ENCODE measurements at places on chromosomes 16 and 17. TPM values are rescaled to one million over a fixed set of nuclear protein-coding genes. Genes with fewer than 3 reads are reported as not detected.
A peak's percentile ranks its signal among the peaks of the same experiment; 100 is the strongest.

CD300LD gene
- not detected for total RNA-seq

VTN gene
- 0.34 TPM for total RNA-seq

STH gene
- total RNA-seq, result not detected

DNA sequence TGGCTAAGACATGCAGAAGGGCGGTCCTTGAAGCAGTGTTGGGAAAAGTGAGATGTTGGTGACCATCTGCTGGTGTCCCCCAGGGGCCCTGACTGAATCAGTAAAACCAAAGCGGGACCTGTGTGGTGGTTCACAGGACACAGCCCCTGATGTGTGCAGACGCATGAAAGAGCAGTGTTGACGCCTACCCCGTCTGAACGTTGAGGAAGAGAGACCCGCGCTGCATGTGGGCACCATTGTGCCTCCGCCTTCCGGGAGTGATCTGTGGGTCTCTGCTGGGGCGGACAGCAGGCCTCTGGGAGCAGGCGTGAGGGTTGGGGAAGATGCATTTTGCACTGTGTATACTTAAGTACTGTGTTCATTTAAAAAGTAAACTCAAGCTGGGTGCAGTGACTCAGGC is 31.6 kb downstream of the MGRN1 start:
- no peak for DNase-seq

DNA sequence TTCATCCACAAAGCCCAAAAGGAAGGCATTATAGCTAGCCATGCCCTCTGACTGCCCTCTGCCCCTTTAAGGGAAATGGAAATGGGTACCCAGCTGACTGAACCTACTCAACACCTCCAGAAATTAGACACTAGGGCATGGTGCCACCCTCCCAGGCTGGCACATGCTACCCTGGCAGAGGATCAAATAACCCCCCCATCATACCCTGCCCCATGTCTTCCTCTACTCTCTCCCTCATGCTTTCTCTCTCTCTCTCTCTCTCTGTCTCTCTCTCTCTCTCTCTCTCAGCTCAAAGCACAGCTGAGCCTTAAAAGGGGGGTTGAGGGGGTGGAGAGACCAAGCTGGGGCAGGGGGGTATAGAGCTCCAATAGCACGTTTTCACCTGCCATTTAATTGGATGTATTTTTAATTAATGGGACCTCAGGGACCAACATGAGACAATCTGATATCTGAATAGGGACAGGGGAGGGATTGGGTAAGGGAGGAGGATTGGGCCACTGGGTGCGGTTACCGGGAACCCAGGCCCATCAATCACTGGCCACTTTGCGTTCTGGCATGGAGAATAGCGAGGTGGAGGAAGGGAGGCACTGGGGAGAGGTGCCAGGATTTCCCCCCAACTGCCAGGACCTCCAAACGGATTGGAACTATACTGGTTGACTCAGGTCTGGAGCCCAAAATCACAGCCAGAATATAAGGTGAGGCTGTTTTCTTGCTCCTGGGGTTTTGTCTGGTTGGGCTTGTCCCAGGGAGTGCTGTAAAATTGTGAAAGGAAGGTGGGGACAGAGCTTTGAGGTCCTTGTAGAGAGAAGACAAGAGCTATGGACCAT is 57.8 kb downstream of the NEUROD2 start:
- no peak for DNase-seq

DNA sequence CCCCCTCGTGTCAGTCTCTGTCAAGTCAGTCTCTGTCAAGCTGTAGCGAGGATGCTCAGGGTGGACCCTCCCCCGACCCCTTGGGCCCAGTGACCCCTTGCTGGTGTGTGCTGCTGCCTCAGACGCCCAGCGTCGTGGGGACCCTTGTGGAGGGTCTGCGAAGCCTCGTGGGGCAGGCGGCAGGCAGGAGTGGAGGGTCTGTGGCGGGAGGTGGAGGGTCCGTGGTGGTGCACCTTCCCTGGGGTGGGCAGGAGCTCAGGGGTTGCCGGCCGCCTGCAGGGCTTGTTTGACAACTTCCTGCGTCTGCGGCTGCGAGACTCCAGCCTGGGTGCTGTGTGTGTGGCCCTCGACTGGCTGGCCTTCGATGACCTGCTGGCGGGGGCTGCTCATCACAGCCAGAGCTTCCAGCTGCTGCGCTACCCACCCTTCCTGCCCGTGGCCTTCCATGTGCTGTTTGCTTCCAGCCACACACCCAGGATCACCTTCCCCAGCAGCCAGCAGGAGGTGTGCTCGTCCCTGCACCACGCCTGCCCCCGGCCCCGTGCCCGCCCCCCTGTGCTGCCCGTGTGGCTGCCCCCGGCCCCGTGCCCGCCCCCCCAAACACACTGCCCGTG is 5.6 kb downstream of the GNG13 start:
- DNase-seq, result no peak

DNA sequence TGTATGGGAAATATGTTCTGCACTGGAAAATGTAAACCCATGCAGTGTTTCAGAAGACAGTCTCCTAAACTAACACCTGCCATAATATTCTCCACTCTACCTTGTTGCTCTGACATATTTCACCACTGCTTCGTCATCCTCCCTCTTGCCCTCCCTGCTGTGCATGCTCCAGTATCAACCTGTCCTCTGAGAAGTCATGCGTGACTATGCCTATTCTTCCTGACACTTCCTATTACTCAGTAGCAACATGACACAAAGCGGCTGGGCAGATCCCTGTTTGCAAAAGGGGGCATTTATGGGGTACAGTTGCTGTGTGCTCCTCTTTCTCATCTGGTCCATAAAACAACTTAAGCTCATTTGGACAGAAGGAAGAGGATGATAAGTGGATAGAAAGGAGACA is 805.6 kb upstream of the EEF2KMT start:
- DNase-seq, result no peak

- DNase-seq, result peak; percentile 11
These were observed 12.1 kb downstream of the NT5M start for GRCh38 chr17:17315142-17315821.

- no peak for DNase-seq
These were observed 6.9 kb downstream of the RDM1 start for GRCh38 chr17:35923609-35924114.

DNA sequence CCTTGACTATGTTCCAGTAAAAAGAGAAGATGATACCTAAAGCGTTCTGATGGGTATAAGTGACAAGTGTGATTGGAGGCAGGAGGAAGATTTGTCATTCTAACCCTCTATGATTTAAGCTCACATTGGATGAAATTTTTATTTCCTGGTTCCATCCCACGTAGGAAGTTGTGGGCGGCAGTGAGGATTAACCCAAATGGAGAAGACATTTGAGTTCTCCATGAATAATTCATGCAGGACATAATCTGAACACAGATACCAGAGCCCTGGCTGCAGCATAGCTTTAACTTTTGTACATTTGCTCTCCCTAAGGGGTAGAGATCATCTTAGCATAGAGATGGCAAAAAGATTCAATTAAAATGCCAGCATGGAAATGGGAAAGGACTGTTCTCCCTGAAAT is 146.3 kb downstream of the SLC39A11 start:
- no peak for DNase-seq

DNA sequence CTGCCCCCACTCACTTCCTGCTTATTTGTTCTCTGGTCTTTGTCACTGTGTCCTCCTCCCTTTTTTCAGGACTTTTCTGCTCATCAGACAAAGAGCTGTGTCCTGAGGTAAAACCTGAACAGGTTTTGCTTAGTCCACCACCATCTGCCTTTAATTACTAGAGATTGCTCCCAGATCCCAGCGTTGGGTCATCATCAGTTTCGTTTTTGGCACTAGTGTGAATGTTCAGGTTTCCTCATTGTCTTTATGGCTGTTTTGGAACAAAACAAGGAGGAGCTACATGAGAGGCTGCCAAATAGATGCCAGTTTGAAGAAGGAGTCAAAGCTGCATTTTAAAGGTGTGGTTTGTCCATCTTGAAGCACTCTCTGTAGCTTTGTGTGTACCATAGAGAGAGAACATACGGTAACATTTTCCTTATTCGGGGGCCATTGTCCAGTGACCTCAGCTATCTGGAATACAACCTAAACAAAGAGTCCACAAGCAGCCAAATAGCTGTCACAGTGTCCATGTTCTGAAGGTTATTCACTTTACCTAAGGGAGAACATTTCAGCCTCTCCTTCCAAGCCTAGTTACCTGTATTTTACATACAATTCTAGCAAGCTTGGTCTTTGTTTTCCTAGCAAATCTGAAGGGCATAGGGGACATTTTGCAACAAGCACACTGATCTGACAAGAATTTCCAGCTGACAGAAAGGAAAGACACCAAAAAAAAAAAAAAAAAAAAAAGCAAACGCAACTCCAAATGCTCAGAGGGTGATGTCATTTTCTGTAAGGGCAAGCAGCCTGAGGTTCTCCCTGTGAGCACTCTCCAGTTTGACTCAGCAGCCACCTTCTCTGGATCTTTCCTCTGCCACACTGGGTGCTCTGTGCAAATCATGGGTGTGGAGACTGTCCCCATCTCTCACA is 196.1 kb downstream of the NTN1 start:
- DNase-seq, result no peak

DNA sequence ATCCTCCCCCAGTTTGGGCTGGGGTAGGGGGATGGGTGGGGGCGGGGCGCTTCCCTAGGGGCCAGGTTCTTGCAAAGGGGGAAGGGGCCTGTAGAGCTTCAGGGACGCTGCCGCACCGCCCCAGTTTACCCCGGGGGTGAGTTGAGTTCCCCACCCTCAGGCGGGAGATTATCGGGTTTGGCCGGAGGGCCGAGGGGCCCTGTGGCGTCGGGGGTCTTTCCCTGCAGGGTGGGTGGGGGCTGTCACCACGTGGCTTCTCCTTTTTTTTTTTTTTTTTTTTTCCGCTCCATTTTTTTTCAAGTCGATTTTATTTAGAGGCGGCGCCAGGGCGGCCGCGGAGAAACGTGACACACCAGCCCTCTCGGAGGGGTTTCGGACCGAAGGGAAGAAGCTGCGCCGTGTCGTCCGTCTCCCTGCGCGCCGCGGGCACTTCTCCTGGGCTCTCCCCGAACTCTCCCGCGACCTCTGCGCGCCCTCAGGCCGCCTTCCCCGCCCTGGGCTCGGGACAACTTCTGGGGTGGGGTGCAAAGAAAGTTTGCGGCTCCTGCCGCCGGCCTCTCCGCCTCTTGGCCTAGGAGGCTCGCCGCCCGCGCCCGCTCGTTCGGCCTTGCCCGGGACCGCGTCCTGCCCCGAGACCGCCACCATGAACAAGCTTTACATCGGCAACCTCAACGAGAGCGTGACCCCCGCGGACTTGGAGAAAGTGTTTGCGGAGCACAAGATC is at the start of gene IGF2BP1:
Gene IGF2BP1, plus strand, starts transcription at position 283 of the 724 bp plus-strand sequence. Its CDS starts 361 bp downstream, at position 644.
- no peak for DNase-seq

DNA sequence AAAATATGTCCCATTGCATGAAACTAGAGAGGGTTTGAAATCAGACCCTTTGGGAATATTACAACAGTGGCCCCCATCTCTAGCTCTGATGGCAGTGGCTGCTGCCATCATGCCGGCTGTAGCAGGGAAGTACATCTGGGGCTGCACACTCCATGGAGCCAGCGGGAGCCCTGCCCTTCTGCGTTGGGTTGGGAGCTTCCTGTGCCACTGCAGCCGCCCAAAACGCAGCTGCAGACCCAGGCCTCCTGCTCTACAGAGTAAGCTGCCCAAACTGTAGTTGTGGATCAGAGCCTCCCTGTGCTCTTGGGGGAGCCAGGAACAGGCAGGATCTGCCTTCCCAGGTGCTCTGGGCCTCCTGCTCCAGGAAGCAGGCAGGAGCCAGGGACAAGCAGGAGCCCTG is 450.0 kb downstream of the HS3ST3B1 start:
- DNase-seq, result no peak

DNA sequence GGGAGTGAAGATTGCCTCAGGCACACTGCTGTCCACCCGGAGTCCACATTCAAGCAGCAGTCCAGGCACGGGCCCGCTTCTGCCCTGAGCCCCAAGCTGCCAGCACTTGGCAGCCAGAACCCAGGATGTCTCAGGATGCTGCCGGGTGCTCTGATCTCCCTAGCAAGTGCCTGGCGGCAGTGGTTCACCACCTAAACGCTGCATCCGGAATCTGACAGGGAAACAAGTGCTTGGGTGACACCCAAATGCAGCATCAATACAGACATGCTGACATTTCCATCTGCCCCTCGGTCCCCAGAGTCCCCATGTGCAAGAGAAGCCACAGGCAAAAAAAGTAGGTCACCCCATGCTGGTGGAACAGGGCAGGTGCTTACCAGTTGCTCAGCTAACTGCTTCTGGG is 197.1 kb upstream of the RPL38 start:
- DNase-seq, result no peak

DNA sequence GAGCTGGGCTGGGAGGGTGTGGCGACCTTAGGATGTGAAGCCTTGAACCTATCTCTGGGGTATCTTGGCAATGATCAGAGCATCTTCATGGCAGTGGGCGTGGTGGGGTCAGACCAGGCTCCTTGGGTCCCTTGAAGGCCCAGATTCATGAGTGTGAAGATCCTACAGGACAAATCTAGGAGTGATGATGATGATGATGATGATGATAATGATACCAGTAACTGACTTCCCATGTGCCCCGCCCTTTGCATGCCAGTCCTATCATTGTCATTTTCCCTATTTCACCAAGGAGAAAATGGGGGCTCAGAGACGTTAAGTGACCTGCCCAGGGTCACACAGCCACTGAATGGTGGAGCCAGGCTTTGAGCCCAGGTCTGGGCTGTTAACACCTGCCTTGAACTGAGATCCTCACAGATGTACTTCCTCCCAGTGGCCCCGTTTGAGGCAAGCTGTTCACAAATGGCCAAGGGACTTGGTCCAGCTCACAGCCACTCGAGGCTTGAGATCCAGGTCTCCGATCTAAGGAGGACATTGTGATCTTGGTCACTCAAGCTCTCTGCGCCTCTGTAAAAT is 13.4 kb downstream of the SLC12A3 start:
- no peak for DNase-seq

GRCh38 chr17:15457723-15458094 is 9.7 kb downstream of the CDRT4 start:
- DNase-seq, result no peak

DNA sequence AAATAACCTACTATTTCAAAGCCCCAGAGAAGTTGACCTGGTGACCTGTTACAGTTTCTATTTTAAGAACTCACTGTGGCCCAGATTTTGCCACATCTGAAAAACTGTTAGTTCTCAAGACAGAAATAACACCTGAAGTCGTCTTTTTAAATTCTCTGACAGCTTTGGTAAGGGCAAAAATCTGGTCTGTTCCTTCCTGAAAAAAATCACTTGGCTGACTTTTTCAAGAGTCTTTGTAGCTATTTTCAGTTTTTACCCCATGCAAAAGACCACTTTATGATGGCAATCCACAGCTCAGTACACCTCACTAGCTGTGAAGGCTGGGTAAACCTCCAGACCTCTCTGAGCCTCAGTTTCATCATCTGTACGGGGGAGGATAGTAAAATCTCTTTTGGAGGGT is 60.7 kb upstream of the SREBF1 start:
- no peak for DNase-seq

DNA sequence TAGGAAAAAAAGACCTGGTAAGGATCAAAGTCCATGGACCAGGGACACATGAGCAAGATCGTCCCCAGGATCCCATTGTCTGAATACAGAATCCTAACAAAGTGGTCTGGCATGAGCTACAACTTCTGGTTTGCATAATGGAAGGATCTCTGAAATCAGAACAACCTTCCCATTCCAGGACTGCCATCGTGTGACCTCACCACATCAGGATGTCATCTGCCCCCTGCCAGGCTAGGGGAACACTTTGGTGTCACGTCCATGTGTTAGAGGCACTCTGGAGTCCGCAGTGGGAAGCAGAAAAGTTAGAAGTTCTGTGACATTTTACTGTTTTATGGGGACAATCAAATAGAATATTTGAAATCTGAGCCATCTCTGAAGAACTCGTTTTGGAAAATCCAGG is 160.7 kb downstream of the RGS9 start:
- DNase-seq, result no peak

- no peak for DNase-seq
These were observed 5.3 kb downstream of the DEF8 start for GRCh38 chr16:89953671-89954406.

Measured in activated naive CD4-positive, alpha-beta T cell treated with anti-CD3 and anti-CD28 coated beads, Interleukin-2, amount 50 U/mL, for 72 hours (primary cell).